ENCODE measurements at places on chromosomes 1 and 21.

DNA sequence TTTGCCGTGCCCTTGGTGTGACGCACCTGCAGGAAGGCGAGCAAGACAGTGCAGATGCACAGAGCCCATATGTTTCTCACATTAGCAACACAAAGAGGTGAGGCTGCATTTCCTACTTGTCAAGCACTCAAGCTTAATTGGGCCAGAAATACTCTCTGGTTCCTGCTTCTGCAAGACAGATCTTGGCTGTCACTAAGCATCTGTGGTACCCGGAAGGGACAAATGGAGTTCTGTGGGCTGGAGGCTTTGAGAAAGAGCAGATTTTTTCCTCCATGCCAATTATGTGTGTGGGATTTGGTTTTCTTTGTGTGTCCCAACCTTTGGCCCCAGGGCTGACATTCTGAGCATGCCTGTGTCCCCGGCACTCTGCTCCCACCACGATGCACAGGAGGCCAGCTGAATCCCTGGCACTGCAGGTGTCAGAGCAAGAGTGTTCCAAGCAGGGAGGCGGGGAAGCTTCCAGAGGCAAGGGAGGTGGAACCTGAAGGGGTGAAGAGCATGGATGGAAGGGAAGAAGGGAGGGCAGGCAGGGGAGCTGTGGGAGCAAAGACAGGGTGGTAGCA, 52.0 kb upstream of the STUM start:
- DNase-seq, result no peak

DNA sequence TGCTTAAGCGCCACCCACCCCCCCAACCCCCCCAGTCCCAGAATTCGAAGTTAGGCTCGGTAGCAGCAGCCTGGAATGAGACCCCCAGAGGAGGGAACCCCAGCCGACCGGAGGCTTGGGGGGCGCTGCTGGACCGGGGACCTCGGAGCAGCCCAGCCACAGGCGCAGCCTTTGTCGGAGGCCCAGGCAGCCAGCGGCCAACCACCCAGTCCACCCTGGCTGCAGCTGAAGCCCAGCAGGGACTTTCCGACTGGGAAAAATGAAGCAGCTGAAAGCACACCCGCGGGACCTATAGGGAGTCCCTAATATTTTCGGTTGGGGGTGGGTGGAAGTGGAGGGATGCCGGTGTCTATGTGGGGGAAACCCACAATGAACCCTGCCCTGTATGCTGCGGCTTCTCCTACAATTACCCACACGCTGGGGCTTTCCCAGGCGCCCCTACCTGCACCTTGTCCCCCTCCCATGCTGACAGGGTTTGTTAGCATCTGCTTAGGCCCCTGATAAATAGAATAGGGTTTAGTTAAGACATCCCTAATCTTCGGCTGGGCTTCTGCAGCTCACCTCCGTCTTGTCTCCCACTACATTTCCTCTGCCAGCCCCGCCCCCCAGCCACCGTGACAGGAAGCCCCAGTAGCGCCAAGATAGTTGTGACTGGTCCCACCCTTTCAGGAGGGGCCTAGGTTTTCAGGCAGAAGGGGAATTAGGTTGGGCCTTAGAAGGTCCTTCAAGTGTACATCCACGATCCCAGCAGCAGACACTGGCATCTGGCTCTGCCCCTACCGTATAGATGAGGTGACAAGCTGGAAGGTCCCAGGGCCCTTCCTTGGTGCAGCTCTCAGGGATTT, 838 bp downstream of the CCDC28B start:
- peak; percentile 38 for DNase-seq

- DNase-seq, result no peak
Measured at GRCh38 chr1:92315766-92316599, 17.1 kb downstream of the RPAP2 start.

DNA sequence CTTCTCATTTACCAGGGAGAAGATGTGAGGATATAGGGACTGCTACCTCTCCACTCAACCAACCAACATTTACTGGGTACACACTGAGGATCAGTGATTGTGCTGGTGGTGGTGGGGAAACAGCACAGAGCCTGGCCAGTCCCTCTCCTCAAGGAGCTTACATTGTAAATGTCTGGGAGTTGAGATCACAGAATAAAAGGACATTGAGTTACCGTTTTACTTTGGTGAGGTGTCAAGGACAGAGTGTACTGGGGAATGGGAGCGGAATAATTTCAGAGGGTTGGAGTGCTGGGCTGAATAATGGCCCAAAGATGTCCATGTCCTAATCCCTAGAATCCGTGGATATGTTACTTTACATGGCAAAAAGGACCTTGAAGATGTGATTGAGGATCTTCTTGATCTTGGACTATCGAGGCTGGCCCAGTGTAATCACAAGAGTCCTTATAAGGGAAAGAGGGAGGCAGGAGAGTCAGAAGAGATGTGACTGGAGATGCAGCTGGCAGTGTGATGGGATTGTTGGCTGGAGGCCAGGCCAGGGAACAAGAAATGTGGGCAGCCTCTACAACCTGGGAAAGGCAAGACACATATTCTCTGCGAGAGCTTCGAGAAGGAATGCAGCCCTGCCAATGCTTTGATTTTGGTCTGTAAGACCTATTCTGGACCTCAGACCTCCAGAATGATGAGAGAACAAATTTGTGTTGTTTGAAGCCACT, 26.6 kb upstream of the RWDD3 start:
- DNase-seq, result no peak

- DNase-seq, result no peak
Measured at GRCh38 chr1:198165927-198166647, 9.3 kb downstream of the NEK7 start.

- no peak for DNase-seq
Measured at GRCh38 chr1:72432645-72433267, 150.4 kb upstream of the NEGR1 start.

GRCh38 chr21:44790368-44790767, 11.3 kb downstream of the UBE2G2 start:
- no peak for DNase-seq

DNA sequence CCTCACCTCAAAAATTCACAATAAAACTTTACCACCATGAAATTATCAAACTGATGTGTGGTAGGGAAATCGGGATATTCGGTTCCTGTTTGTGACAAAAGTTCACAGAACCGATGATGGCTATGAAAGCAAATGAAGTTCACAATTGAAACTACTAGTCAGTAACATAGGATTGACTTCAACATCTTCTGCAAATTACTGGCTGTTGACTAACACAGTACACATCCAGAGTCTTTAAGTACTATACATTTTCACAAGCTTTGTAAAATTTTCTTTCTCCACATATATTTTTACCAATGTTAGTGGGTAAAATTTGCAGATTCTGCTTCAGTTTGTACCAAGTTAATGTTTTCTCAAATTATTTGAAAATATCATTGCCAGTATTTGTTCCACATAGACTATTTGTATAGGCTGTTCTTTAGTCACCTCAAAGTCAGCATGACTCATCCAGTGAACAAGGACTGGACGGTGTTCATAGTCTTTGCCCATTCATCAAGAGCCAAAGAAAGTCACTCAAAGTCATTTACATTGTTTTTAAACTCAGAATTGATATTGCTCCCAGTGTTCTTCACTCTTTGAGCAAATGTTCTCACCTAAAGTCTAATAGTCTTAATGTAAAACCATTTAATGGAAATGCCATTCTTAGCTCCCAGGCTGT, 213.4 kb downstream of the USP25 start:
- DNase-seq, result no peak

GRCh38 chr21:42781150-42781970, 98.0 kb downstream of the WDR4 start:
- DNase-seq, result peak; percentile 47

DNA sequence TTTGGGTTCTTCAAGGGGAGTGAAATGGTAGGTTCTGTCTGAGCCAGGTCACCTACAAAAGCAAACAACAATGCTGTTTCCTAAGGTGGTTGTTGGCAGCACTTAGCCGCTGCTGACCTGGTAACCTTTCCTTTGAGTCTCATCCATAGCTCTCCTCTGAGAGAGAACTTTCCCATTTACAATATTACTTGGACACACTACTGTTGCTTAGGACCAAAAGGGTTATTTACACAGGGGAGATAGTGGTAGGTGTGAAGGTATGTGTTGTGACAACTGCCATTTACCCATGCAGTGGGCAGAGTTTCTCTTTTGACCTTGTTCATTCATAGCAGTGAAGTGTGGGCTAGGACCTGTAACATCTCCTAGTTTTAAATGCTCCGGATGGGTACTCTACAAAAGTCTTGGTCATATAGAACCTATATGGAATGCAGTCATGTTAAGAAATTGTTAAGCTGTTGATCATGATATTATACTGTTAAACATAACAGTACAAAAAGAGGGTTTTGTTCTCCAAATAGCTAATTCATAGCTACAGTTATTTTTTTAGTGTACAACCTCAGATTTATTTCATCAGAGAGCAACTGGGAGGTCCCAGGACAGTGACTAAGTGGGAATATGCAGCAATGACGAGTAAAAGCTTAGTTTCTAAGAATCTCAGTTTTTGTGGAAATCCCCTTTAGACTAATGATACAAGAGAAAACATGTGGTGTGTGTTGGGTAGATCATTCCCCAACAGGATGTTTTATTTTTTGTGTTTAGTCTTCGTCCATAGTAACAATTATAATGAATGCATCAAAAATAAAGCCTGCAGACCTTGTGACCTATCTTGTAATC, 219.7 kb downstream of the NFIA start:
- DNase-seq, result no peak

DNA sequence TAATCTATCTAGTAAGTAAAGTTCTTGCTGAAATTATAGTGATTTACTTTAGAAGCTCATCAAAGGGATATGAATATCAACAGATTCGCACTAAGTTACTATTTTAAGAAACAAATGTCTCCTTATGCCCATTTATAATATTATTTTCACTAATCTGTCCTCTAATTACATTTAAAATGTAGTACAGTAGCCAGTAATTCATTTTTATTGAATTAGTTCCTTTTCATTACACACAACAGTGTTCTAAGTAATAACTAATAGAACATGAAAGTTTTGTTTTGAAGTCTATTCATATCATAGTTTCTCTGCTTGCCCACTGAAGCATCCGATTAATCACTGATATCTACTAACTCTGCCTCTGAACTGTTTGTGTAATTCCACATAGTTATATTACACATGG, 225.8 kb downstream of the NEGR1 start:
- no peak for DNase-seq

DNA sequence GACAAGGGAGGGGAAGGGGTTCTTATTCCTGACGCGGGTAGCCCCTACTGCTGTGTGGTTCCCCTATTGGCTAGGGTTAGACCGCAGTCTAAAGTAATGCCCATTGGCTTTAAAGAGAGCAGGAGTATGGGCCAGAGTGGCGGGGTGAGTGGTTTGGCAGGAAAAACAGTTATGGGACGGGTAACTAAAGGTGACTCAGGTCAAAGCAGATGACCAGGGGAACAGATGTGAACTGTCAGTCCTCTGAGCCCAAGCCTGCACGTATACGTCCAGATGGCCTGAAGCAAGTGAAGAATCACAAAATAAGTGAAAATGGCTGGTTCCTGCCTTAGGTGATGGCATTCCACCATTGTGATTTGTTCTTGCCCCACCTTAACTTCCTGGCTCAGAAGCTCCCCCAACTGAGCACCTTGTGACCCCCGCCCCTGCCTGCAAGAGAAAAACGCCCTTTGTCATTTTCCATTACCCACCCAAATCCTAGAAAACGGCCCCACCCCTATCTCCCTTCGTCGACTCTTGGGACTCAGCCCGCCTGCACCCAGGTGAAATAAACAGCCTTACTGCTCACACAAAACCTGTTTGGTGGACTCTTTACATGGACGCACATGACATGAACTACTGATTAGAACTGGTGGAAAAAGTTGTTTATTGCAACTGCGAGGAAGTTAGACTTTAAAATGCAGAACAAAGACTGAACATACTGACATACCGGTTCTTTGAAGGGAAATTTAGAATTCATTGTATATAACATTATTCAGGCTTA, 758 bp upstream of the ATAD3B start:
- no peak for DNase-seq

DNA sequence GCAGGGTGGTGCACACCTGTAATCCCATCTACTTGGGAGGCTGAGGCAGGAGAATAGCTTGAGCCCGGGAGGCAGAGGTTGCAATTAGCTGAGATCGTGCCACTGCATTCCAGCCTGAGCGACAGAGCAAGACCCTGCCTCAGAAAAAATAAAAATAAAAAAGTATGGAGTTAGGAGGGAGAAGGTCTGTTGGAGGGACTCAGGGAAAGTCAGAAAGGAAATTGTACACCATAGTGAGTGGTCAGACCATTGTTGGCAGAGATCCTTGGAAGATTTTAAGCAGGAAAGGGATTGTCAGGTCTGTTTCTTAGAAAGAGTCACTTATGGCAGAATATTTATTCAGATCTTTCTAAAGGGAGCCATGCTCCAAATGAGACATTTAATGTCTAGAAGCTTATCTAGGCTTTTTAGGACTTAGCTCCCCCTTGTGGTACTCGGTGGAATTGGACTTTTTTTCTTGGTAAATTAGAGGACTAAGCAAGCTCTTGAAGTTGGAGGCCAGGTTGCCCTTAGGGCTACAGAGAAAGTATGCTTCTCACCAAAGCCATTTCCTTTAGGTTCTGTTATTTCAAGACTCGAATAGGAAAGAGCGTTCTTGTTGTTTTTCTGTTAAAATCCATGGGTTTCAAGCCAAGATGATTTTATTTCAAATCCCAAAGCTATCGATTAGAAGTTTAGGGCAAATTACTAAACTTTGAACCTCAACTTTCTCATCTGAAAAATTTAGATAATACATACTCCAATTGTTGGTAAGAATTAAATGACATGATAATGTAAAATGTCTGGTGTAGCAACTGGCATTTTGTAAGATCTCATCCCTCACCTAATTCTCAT, 16.5 kb downstream of the MIA3 start:
- peak; percentile 46 for DNase-seq

- DNase-seq, result no peak
Measured at GRCh38 chr1:5312293-5312674, 657.9 kb downstream of the AJAP1 start.
